ENCODE measurements at places on chromosomes 12 and 14. TPM values are rescaled to one million over a fixed set of nuclear protein-coding genes. Genes with fewer than 3 reads are reported as not detected.

Gene PRIMA1
- 1.6 TPM for total RNA-seq

Gene KLRC2
- total RNA-seq = 4.4 TPM

Gene PLXNC1
- 111 TPM for total RNA-seq

Gene TPH2
- 2.1 TPM for total RNA-seq

Gene TRPV4
- total RNA-seq = 0.92 TPM

Gene BDKRB2
- 0.69 TPM for total RNA-seq

Gene GRIP1
- 69.2 TPM for total RNA-seq

Gene ZBTB42
- 1.2 TPM for total RNA-seq

Gene DAD1
- total RNA-seq = 128 TPM

Gene KCNJ8
- total RNA-seq = 7.2 TPM

Gene PTGER2
- 0.46 TPM for total RNA-seq

Gene LMO3
- 235 TPM for total RNA-seq

Gene DYRK2
- total RNA-seq = 57.2 TPM

Gene CLEC4A
- total RNA-seq = 1.4 TPM

Gene ACOT4
- 1.8 TPM for total RNA-seq

Gene KRT3
- total RNA-seq = 0.23 TPM

Gene PLEKHH1
- total RNA-seq = 11.3 TPM

Gene PMCH
- total RNA-seq = 109 TPM

Gene TRIM9
- total RNA-seq = 61.4 TPM

Gene SYT1
- 235 TPM for total RNA-seq

Gene C12orf54
- total RNA-seq = not detected

Gene NUDT14
- total RNA-seq = 30.4 TPM

Measured in diencephalon (tissue), 1 donor.